ENCODE measurements at places on chromosomes 5 and 9.

- no peaks in the 10 kb centered on the region for H3K27me3 ChIP-seq
- no peak overlapping the region for H3K27ac ChIP-seq
- DNase-seq, result no peak
These were observed 375.7 kb downstream of the ACTL7B start for GRCh38 chr9:108479989-108480652.

GRCh38 chr5:169333518-169333917 is 32.6 kb upstream of the SLIT3 start:
- peaks cover 5% of the 10 kb centered on the region for H3K4me1 ChIP-seq
- H3K27ac ChIP-seq, result no peak overlapping the region
- no peaks in the 10 kb centered on the region for H3K36me3 ChIP-seq
- no peaks in the 10 kb centered on the region for H3K27me3 ChIP-seq

DNA sequence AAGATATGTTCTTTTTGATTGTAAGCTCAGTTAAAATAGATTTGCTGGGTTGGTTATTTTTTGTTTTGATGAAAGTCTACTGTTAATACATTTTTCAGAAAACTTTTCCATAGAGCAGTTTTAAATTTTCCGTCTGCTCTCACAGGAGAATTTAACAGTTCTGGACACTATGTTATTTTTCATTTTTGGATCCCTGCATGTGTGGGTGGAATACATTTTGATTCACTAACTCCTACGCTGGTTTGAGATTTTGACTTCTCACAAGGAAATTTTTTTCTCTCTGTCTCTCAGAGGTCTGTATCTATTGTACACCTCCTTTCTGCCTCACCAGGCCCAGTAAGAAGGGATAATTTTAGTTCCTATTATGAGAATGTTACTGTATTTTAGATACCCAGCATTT is 502.4 kb downstream of the CDH10 start:
- DNase-seq, result no peak
- no peak overlapping the region for H3K4me3 ChIP-seq
- H3K4me1 ChIP-seq, result no peaks in the 10 kb centered on the region

DNA sequence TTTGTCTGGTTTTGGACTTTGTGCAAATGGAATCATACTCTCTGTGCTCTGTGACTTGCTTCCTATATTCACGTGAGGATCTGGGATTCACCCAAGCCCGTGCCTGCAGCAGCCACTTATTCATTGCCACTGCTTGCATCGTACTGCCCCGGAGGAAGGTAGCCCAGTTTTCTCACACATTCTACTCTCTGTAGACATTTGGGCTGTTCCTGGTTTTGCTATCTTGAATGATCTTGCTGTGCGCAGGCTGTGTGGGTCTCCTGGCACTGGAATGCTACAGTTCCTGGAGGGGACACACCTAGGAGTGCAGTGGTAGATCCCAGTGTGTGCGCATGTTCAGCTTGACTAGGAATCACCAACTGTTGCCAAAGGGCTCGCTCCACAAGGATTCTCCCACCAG is 99.2 kb upstream of the BOD1 start:
- no peaks in the 10 kb centered on the region for H3K27me3 ChIP-seq
- no peaks in the 10 kb centered on the region for H3K4me1 ChIP-seq
- H3K4me3 ChIP-seq, result no peak overlapping the region

GRCh38 chr9:88421348-88421747 is 33.1 kb downstream of the SPIN1 start:
- H3K4me3 ChIP-seq, result no peak overlapping the region
- no peak for DNase-seq
- no peaks in the 10 kb centered on the region for H3K27me3 ChIP-seq
- peaks cover 9% of the 10 kb centered on the region for H3K4me1 ChIP-seq
- H3K27ac ChIP-seq, result no peak overlapping the region

- no peak overlapping the region for H3K4me3 ChIP-seq
- no peaks in the 10 kb centered on the region for H3K36me3 ChIP-seq
- no peak overlapping the region for H3K27ac ChIP-seq
These were observed 9.8 kb upstream of the ADRA1B start for GRCh38 chr5:159906463-159906862.

GRCh38 chr5:159286420-159287035 is 23.4 kb downstream of the UBLCP1 start:
- no peak overlapping the region for H3K27ac ChIP-seq
- H3K4me1 ChIP-seq, result no peaks in the 10 kb centered on the region
- no peak overlapping the region for H3K4me3 ChIP-seq
- H3K36me3 ChIP-seq, result peaks cover 20% of the 10 kb centered on the region

DNA sequence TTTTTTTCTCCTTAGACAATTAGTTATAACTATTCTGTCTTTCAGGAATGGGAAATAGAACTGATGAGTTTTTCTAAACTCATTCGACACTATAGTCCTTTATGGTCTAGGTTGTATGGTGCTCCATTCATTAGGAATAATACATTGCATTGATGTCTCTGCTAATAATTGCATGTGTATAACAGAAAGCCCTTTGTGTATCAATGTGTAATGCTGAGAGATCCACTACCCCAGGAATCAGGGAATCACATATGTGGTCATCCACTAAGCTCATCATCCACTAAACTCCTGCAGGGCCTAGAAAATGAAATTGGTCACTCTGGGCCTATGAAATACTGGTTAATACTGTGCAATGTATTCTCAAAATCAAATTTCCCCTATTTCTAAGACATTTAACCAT is 242.0 kb upstream of the CDH18 start:
- DNase-seq, result no peak
- H3K4me3 ChIP-seq, result no peak overlapping the region
- no peaks in the 10 kb centered on the region for H3K27me3 ChIP-seq

- no peak overlapping the region for H3K27ac ChIP-seq
- peaks cover 7% of the 10 kb centered on the region for H3K4me1 ChIP-seq
- DNase-seq, result no peak
- H3K36me3 ChIP-seq, result no peaks in the 10 kb centered on the region
- no peak overlapping the region for H3K4me3 ChIP-seq
These were observed 5.9 kb upstream of the FOXD1 start for GRCh38 chr5:73454379-73455036.

DNA sequence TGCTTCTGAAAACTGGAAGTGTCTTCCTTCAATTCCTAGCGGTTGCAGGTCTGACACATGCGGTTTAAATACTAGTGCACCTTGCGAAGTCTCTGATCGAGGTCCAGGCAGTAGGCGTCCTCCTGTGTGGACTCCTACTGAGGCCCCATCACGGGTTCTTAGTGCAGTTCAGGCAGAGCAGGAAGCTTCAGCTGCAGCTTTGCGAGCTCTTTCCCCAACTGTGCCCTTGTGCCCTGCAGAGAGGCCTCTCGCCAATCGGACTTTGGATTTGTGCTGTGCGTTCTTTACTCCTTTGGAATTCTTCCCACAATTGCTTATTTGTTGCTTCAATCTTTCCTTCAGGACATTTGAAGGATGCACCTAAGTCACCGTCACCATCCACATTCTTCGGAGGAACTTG is 40.6 kb upstream of the FAM120AOS start:
- DNase-seq, result no peak
- peaks cover 17% of the 10 kb centered on the region for H3K36me3 ChIP-seq
- peaks cover 9% of the 10 kb centered on the region for H3K4me1 ChIP-seq
- no peaks in the 10 kb centered on the region for H3K27me3 ChIP-seq
- no peak overlapping the region for H3K4me3 ChIP-seq

- no peaks in the 10 kb centered on the region for H3K36me3 ChIP-seq
- no peaks in the 10 kb centered on the region for H3K27me3 ChIP-seq
- no peaks in the 10 kb centered on the region for H3K4me1 ChIP-seq
- H3K27ac ChIP-seq, result no peak overlapping the region
- no peak for DNase-seq
- H3K4me3 ChIP-seq, result no peak overlapping the region
These were observed 247.5 kb upstream of the TMEM161B start for GRCh38 chr5:88515881-88516819.

DNA sequence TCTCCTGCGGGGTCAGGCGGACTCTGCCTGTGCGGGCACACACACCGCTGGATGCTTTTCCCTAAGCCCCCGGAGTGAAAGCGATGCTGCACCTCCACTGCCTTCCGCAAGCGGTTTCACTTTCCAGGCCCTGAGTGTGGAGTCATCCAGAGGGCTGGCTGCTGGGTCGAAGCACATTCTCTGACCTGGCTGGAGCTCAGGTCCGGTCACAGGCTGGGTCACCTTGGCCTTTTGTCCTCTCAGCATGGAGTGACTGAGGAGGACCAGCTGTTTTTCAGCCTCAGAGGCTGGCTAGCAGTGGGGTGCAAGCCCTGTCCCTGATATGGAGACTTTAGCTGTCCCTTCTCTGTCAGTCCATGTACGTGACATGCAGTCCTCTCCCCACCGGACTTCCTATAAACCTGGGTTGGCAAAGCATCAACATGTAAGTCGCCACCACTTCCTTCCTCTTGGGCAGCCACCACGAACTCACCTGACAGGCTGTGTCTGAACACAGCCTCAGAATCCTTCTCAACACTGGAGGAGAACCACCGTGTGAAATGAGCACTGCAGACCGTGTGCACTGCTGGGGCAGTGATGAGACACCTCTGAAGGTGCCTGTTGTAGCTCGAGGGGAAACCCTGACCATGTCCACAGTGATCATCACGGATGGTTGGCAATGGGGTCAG is 51.3 kb downstream of the GADD45G start:
- no peaks in the 10 kb centered on the region for H3K27me3 ChIP-seq
- no peak for DNase-seq
- H3K4me3 ChIP-seq, result no peak overlapping the region
- H3K36me3 ChIP-seq, result no peaks in the 10 kb centered on the region
- no peak overlapping the region for H3K27ac ChIP-seq
- peaks cover 6% of the 10 kb centered on the region for H3K4me1 ChIP-seq

DNA sequence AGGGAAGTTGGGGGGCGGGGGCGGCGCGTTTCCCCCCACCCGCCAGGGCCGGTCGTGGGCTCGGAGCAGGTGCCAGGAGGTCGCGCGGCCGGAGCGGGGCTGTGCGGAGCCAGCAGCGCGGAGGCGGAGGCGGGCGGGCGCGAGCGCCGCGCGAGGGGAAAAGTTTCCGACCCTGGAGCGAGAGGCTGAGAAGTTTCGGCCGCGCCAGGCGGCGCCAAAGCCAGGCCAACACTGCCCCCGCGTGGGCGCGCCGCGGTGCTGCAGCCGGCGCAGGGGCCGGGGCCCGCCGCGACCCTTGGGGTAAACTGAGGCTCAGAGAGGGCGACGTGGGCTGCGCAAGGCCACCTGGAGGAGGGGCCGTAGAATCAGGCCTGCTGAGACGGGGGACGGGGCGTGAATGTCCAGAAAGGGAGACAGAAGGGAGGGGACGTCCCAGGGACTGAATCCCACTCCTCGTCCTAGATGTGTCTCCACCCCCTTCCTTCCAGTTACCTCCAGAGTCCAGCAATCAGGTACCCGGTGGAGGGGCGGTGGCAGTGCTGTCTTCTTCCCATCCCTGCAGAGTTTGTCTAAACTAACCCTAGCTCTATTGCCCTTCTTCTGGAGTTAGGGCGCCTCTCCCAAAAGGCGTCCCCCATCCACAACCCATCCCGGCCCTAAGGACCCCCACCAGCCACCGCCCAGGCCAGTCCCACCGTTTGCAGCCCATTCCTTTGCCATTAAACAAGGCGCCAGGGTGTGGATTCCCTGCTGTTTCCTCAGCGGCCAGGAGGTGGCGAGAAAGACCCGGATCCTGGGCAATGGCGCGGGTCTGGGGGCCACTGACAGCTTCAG is 10.2 kb downstream of the C9orf50 start:
- H3K4me1 ChIP-seq, result no peaks in the 10 kb centered on the region
- no peaks in the 10 kb centered on the region for H3K27me3 ChIP-seq
- H3K4me3 ChIP-seq, result peak overlapping the region; percentile 89
- H3K36me3 ChIP-seq, result no peaks in the 10 kb centered on the region
- H3K27ac ChIP-seq, result peak overlapping the region; percentile 94
- DNase-seq, result peak; percentile 87

DNA sequence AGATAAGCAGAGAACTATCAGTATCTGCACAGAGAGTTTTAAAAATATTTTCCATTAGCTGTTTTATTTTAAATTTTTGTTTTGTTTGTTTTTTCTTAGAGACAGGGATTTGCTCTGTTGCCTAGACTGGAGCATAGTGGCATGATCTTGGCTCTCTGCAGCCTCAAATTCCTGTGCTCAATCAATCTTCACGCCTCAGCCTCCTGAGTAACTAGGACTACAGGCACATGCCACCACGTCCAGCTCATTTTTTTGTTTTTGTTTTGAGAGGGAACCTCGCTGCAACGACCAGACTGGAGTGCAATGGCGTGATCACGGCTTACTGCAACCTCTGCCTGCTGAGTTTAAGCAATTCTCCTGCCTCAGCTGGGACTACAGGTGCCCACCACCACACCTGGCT is 138.2 kb upstream of the LPAR1 start:
- H3K4me3 ChIP-seq, result no peak overlapping the region
- DNase-seq, result no peak
- H3K27me3 ChIP-seq, result no peaks in the 10 kb centered on the region
- no peaks in the 10 kb centered on the region for H3K4me1 ChIP-seq

- DNase-seq, result peak; percentile 76
- peaks cover 1% of the 10 kb centered on the region for H3K36me3 ChIP-seq
- H3K27me3 ChIP-seq, result no peaks in the 10 kb centered on the region
- H3K4me1 ChIP-seq, result peaks cover 52% of the 10 kb centered on the region
- H3K4me3 ChIP-seq, result no peak overlapping the region
- H3K27ac ChIP-seq, result no peak overlapping the region
These were observed 79.1 kb downstream of the LHFPL2 start for GRCh38 chr5:78569441-78569840.

- H3K27me3 ChIP-seq, result no peaks in the 10 kb centered on the region
- H3K27ac ChIP-seq, result no peak overlapping the region
These were observed 309.2 kb downstream of the CTNND2 start for GRCh38 chr5:11595045-11595444.

Measured in tibial artery (tissue), 4 donors.